ENCODE measurements at places on chromosomes 4 and X.

DNA sequence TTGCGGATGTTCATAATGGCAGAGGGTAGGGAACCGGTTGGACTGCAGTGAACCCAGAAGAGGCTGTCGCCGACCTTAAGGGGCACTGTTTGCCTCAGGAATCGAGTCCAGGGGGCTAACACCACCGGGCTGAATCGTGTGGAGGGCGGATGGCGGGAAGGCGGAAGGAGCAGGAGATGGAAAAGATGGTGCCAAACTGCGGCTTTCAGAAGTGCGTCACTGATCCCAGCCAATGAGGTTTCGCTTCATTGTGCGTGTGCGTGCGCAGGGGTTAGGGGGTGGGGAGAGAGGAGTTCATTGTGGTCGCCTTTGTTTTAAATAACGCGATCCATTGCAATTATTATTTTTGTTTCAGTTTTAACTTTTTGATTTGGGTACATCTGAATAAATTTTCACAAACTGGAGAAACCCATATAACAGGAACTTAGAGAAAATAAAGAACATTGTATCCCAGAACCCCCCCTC, at the start of gene NAA11:
NAA11 (minus strand) TSS at position 198 of the 465 bp plus-strand sequence; CDS start at position 14, 184 bp downstream.
- DNase-seq = no peak

- no peak for DNase-seq
Measured at GRCh38 chrX:130051176-130051845, 59.0 kb downstream of the ELF4 start.

- peak; percentile 5 for DNase-seq
Measured at GRCh38 chr4:143773998-143774895, 73.8 kb upstream of the FREM3 start.

GRCh38 chr4:11456401-11456800, 27.7 kb upstream of the HS3ST1 start:
- DNase-seq = no peak

GRCh38 chrX:43813898-43814297, 68.4 kb downstream of the MAOB start:
- no peak for DNase-seq

Data from CD8-positive, alpha-beta T cell (primary cell).